ENCODE measurements at places on chromosomes 7 and 10.

- DNase-seq: no peak
Observed at GRCh38 chr10:819326-819725, 112.2 kb downstream of the LARP4B start.

- DNase-seq: no peak
Observed at GRCh38 chr10:132974249-132974796, 32.0 kb upstream of the CFAP46 start.

GRCh38 chr10:107728807-107729206 is 564.3 kb upstream of the SORCS1 start:
- DNase-seq: no peak

- no peak for DNase-seq
Observed at GRCh38 chr10:46530249-46531186, 25.9 kb downstream of the GPRIN2 start.

GRCh38 chr7:151795168-151795811 is 81.6 kb downstream of the PRKAG2 start:
- DNase-seq: no peak

DNA sequence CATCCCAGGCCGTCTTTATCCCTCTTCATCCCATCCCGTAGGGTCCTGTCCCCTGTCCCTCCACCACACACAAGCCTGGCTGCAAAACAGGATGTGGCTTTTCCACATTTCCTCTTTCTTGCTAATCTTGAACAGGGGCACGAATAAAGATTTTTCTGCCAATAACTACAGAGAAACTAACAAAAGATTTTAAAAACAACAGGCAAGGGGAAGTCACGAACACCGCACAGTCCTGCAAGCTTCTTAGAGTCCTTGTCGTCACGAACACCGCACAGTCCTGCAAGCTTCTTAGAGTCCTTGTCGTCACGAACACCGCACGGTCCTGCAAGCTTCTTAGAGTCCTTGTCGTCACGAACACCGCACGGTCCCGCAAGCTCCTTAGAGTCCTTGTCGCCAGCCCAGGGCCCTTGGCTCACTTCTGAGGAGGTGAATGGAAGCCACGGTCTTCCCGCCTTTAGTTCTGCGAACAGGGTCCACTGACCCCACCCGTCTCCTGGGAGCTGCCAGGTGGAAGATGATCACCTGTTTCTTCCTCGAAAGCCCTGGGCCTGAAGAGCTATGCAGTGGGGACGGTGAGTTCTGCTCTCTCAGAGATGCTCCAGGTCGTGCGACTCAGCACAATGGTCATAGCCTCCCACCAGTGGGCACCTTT is 10.3 kb upstream of the INSIG1 start:
- no peak for DNase-seq

DNA sequence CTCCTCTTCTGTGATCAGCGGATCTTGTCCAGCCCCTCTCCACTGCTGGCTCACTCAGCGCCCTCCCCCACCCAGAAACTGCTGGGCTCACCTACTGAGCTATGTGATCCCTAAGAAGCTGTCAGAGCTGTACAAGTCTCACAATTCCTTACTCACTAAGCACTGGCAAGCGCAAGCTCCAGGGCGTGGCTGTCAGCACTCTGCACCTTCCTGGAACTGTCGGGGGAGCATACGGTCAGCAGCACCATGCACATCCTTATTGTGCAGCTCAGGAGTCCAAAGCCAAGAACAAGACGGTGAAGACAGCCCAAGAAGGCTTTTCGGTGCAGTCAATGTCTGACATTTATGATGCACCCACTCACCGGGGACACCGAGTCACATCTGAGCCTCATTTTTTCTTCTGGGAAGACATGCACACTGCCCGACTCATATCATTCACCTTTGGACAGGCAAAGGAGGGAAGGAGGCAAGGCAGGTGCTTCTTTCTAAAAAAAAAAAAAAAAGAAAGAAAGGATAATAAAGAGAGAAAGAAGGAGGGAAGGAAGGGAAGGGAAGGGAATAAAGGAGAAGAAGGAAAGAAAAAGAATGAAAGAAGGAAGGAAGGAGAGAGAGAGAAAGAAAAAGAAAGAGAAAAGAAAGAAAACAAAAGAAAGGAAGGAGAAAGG is 56.3 kb downstream of the ASB13 start:
- DNase-seq: no peak

DNA sequence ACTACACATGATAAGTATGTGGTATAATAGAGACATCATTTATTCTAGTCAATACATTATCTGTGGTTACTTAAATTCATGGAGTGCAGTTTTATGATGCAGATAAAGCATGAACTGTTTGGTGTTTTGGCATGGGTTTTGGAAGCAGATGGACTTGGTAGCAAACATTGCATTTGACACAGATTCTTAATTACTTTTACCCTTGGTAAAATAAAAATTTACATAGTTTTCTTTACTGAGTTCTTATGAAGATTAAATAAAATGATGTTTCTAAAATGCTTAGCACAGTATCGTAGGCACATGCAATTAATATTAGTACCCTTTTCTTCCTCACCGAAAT is 92.0 kb downstream of the ABCA13 start:
- no peak for DNase-seq

DNA sequence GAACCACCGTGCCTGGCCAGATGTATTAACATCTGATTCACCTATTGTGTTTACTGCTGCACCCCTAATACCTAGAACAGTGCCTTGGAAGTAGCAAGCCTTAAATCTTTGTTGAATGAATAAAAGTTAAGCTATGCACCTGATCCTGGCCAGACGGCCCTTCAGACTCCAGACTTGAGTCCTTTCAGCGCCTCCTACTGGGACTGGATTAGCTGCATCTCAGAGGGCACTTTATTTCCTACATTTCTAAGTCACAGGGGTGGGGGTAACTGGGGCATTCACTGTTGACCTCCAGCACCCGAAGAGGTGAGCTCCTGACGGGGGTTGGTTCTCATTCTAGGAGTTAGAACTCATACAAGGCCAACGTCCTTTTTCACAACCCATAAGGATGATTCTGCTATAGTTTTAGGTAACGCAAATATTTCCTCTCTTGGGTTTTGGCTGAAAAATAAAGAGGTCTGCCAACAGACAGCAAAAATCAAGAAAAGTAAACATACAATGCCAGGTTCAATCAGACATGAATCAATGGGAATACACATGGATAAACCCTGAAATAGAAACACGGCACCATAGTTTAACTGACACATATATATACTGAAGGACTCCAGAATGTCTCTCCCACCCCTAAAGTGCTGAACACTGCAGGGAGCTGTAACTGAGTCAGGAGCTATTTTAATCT is 48.0 kb upstream of the DLG5 start:
- DNase-seq: no peak

- DNase-seq: no peak
Observed at GRCh38 chr7:2805213-2805944, 38.7 kb downstream of the GNA12 start.

GRCh38 chr10:97140902-97141745 is 44.6 kb downstream of the SLIT1 start:
- DNase-seq: no peak

DNA sequence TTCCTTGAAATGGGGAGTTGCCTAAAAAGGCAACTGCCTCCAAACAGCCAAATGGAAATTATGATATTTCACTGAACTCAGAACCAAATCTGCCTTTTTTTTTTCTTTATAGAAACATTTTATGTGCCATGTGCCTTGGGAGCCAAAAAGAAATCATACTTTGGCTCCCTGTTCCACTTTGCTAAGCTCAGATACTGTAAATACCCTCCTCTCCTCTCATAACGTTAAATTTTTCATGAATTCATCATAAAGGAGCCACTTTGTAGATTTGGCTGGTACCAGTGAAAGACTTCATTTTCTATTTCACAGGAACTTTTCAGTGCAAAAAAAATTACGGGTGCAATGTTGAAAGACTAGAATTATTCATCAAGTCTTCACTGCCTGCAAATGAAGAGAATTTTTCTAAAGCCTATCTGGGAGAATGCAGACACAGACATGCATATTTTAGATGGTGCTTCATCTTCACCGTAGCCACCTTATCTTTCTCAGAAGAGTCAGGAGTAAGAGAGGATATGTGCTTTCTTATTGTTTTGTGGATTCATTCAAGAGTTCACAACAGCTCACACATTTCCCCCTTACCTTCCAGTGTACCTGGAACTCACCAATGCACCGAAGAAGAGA is 742.3 kb upstream of the GALNT17 start:
- no peak for DNase-seq

- DNase-seq: no peak
Observed at GRCh38 chr10:32386623-32387260, 39.8 kb upstream of the EPC1 start.

DNA sequence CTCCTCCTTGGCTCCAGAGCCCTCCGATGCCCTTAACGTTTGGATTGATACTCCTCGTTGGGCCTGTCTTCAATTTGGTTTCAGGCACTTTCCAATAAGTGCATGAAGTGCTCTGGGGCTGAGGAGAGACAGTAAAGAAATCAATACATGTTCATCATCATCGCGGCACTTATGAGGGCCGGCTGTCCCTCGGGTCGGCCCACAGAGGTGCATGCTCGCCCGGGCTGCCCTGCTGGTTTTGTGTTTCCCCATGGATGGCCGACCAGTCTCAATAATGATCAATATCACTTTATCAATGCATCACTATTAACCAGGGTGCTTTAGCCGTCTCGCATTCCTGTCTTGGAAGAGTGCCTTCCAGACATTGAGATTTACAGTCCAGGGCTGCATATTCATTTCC is 154.2 kb downstream of the EBF3 start:
- DNase-seq: no peak

- DNase-seq: no peak
Observed at GRCh38 chr7:32051128-32051527, 19.1 kb downstream of the PDE1C start.

- no peak for DNase-seq
Observed at GRCh38 chr10:86880971-86881370, 76.4 kb downstream of the MMRN2 start.

GRCh38 chr7:66088861-66089838 is 13.5 kb downstream of the ASL start:
- no peak for DNase-seq

- DNase-seq: no peak
Observed at GRCh38 chr10:130958981-130959751, 352.4 kb downstream of the TCERG1L start.

DNA sequence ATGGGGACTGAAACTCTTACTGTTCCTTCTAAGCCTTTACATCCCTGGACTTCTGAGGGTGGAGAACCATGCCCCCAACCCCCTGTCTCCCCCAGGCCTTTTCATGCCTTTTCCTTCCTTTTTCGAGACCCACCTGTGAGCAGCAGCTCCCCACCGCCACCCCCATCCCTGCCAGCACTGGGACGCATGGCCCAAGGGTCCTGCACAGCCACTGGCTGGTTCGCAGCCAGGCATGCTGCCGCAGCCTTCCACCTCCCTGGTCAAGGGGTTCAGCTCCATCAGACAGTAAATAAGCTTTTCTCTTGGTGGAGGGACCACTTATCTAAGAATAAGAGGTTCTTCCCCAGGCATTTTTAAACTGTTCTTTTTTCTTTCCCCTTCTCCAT is 584.4 kb downstream of the GRM8 start:
- DNase-seq: no peak

DNA sequence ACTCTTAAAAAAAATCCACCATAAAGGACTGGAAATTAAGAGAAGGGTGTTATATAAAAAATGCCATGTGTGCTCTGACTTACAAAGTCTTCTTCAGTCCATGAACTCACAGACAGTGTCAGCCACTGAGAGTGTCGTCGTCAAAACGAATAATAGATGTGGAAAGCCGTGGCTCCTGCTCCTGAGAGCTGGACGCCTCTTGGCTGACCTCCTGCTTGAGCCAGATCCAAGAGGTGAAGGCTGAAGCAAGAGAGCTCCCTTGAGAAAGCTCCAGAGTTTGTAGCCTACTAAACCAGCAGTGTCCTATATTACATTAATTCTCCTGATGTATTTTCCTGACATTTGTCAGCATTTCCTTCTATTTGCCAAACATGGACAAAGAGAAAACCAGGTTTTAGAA is 234.3 kb upstream of the C7orf33 start:
- no peak for DNase-seq

DNA sequence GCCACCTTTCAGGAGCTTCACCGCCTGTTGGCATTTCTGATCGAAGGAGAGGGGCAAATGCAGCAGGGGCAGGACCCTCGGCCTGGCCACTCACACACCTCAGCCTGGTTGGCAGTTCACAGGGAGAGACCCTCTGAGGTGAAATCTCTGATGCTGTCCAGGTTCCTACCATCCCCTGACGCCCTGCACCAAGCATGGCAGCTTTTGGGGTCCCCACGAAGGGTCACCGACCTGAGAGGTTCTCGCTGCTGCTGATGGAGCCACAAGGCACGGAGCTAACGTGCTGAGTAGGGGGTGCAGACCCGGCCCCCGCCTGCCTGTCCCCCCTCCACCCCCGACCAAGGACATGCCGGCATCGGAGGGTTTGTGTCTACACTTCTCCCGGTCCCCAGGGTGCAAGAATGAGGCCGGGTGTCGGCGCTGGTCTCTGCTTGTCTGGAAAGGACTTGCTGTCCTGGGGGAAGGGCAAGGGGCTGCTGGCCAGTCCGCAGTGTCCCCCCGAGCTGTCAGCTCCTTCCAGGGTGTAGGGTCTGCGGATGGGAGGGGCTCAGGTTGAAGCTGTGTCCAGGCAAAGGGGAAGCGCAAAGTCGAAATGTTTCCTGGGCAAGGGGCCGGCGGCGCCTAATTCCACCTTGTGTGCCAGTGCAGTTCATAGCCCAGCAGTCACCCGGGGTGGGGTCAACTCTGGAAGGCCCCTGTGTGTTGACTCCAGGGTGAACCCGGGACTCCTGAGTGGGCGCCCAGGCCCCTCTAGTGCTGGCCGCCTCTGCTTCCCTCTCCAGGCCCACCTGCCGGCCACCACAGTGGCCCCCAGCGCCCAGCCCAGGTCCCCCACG is 132.6 kb downstream of the DNAJB6 start:
- no peak for DNase-seq

GRCh38 chr7:156843157-156843556 is 49.8 kb downstream of the LMBR1 start:
- no peak for DNase-seq

DNA sequence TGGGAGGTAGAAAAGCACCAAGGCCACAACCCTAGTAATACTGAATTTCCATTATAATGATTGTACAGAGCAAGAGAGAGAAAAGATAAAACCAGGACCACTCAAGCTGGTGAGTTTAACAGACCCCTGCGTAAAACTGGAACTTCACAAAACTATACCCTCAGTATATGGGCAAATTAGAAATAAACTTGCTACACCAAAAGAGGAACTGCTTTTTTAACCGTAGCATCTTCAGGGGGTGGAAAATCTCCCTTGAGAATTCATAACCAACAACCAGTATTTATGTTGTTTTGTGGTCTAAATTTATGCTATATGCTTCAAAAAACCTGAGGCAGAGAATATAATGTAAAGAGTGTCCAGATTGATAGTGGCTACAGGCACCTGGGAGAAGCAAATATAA is 171.2 kb downstream of the SGMS1 start:
- DNase-seq: no peak

DNA sequence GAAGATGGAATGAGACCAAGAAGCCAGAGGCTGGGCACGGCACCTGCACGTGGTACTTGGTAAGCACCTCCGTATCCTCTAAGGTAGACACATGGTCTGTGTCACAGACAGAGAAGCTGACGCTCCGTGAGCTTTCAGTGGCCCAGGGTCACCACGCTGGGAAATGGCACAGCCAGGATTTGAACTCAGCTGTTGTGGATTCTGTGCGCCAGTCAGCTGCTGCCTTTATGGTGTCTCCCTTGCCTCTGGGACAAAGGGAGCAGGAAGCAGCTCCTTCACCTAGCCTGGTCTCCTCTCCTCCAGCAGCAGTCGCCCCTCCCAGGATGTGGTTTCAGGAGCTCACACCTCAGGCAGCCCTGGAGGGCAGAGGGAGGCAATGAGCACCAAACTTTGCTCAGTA is 110.8 kb downstream of the ARHGAP22 start:
- DNase-seq: no peak

- DNase-seq: no peak
Observed at GRCh38 chr10:88113657-88114272, 250.3 kb downstream of the PTEN start.

- peak; percentile 35 for DNase-seq
Observed at GRCh38 chr10:97109547-97109946, 76.2 kb downstream of the SLIT1 start.

All from NCI-H748 treated with DMSO at 0.1 percent for 48 hours (cell line).